ENCODE measurements at places on chromosomes 3 and 15.

GRCh38 chr15:90561344-90562244 is 31.9 kb downstream of the CRTC3 start:
- DNase-seq, result peak; percentile 77

- peak; percentile 71 for DNase-seq
Observed at GRCh38 chr3:32143849-32144757, 37.7 kb downstream of the GPD1L start.

GRCh38 chr3:44762170-44762677 is 630 bp downstream of the KIF15 start:
- DNase-seq, result no peak

DNA sequence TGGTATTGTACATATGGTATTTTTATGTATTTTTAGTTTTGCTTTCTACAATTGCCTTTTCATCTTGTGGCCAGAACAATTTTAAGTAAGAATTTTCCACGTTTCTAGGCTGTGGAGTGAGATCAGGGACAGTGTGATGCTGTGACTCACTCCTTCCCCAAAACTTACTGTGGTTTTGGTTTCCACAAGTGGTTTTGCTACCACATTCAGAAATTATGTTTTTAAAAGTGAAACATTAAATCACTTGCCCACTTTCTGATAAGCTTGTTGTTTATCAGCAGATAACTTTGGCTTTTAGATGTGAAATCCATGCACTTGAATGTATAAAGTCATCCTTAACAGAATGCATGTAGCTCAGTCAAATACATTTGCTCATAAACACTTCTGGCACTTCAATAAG is 192.2 kb upstream of the THRB start:
- DNase-seq, result no peak

GRCh38 chr3:154872074-154872473 is 208.0 kb upstream of the MME start:
- no peak for DNase-seq

GRCh38 chr3:80232760-80233159 is 465.0 kb upstream of the ROBO1 start:
- no peak for DNase-seq

DNA sequence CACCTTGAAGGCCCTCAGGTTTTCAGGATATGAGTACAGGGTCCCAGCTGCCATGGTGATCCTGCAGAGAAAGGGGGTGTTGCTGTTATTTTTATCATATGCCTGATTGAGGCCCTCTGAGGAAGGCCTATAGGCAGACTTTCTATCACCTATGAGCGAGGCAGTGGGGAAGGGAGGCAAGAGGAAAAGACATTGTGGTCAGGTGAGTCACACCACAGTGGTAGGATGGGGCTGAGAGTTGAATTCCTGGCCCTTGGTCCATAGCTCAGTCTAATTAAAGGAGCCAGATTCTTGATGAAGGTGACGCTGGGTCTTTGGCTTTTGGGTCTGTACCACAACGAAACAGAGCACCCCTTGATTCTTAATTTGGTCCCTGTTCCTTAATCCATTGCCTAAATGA is 72.7 kb downstream of the ZNF621 start:
- DNase-seq, result no peak

- DNase-seq, result no peak
Observed at GRCh38 chr3:55044486-55044885, 116.6 kb upstream of the LRTM1 start.

GRCh38 chr3:152857082-152857481 is 22.2 kb downstream of the P2RY1 start:
- DNase-seq, result no peak

DNA sequence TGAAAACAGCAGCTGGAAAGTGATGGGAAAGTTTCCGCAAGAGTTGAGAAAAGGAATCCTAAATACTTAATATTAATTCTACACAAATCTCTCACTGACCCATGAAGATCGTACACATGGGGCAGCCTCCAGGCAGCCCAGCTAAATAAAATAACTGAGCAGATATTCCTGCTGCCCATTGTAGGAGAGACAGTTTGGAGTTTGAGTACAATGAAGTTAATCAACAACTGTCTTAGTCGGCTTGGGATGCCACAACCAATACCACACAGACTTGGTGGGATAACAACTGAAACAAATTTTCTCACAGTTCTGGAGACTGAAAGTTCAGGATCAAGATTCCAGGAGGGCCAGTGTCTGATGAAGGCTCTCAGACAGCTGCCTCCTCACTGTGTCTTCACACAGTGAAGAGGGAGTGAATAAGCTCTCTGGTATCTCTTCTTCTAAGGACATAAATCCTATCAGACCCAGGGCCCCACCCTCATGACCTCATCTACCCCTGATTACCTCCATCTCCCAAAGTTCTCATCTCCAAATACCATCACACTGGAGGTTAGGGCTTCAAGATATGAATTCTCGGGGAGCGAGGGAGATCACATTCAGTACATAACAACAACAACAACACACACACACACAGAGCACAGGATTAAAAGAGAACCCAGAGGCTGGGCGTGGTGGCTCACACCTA is 9.7 kb downstream of the TRPM7 start:
- no peak for DNase-seq

GRCh38 chr3:140078343-140078742 is 143.4 kb downstream of the CLSTN2 start:
- no peak for DNase-seq

GRCh38 chr3:109532257-109533216 is 195.2 kb upstream of the DPPA4 start:
- DNase-seq, result peak; percentile 55

DNA sequence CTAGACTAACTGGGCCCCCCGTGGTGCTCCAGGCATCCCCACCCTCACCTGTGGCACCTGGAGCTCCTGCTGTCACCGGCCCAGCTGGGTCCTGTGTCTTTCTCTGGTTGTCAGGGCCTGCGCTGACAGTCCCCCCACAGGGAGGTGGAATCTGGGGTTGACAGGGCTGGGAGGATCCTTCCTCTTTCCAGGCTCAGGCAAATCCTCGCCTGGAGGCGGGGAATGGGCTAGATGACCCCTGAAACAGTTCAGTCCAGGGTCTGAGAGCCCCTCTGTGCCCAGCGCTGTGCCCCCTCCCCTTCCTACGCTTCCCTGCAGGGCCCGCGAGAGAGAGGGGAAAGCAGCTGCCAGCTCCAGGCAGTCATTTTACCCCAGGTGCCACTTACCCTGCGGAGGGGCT is 50.1 kb upstream of the MCF2L2 start:
- DNase-seq, result no peak

- DNase-seq, result no peak
Observed at GRCh38 chr3:140166861-140167599, 232.0 kb downstream of the CLSTN2 start.

DNA sequence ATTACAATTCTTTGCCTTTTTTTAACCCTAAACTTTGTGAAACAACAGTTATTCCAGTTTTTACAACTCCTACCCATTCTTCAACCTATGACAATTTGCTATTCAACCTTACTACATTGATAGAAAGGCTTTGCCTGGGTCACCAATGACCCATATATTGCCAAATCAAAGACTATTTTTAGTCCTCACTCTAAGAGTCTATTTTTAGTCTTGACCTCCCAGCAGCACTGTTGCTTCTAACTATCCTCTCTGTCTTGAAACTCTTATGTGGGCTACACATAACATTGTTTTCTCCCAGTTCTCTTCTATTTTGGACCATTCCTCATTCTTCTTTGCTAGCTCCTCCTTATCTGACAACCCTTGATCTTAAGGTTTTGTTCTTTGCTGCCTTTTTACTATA is 71.4 kb downstream of the C3orf80 start:
- no peak for DNase-seq

DNA sequence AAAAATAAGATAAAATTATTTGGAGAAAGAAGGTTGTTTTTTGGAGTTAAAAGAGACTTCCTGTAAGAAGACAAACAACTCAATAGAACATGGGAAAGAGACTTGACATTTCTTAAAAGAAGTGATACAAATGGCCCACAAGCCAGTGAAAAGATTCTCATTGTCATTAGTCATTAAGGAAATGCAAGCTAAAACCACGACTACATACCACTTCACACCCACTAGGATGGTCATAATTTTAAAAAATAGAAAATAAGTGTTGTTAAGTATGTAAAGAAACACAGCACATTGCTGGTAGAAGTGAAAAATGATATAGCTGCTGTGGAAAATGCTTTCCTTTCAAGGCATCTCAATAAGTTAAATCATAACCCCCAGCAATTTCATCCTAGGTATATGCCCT is 44.4 kb upstream of the GK5 start:
- DNase-seq, result peak; percentile 22

- no peak for DNase-seq
Observed at GRCh38 chr15:50815958-50816590, 50.6 kb upstream of the SPPL2A start.

DNA sequence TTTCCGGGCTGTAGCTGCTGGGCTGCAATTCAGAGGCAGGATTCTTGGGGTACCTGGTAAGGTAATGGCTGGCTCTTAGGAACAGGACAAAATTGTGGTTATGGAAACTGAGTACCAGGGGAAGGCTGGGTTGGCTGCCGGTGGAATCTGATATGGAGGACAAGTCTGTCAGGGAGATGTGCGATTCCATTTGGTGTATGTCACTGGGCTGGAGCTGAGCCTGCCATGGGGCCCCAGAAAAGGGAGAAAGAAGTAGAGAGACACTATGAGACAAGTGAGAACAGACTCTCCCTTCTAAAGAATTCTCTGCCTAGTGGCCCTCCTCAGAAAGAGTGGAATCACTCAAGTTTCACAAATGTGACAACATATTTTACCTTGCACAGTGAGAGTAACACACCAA is 368.2 kb upstream of the ROPN1 start:
- no peak for DNase-seq

GRCh38 chr15:83650831-83651230 is 3.1 kb upstream of the ADAMTSL3 start:
- DNase-seq, result no peak

- DNase-seq, result no peak
Observed at GRCh38 chr3:138848696-138849095, 14.0 kb upstream of the PIK3CB start.

DNA sequence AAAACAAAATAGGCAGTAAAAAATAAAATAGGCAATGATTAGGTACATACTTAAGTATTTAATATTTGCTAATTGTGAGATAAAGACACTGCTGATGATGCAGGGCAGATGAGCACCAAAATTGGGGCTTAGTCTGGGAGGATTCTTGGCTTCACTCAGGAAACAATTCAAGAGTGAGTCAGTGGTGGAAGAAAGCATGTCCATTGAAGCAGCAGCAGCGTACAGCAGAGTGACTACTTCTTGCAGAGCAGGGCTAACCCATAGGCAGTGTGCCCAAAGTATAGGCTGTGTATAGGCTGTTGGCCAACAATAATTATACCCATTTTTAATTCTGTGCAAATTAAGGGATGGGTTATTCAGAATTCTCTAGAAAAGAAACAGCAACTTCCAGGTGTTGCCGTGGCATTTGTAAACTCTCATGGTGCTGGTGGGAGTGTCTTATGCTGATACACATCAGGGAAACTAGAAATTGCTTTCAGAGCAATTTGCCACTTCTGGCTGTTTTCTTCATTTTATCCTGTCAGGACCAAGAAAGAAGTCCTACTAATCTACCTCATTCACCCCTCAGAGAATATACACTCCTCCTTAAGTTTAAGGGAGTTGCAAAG is 317.3 kb upstream of the NAALADL2 start:
- DNase-seq, result no peak

DNA sequence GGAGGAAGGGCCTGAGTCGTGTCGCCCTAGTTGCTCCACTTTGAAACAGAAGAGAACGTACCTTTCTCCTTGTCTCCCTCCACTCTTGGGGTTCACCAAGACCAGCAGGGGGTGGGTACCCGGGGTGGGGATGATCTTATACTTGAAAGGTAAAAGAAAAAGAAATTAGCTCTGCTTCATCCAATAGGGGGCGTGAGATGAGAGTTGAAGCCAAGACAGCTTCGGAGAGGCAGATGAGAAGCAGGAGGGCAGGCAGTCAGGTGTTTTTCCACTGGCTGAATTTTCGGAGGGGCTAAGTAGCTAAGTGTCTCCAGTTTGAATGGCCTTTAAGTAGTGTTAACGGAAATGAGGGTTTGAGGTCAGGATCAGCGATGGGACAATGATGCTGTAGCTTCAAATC is 100.4 kb downstream of the DGKG start:
- DNase-seq, result no peak

DNA sequence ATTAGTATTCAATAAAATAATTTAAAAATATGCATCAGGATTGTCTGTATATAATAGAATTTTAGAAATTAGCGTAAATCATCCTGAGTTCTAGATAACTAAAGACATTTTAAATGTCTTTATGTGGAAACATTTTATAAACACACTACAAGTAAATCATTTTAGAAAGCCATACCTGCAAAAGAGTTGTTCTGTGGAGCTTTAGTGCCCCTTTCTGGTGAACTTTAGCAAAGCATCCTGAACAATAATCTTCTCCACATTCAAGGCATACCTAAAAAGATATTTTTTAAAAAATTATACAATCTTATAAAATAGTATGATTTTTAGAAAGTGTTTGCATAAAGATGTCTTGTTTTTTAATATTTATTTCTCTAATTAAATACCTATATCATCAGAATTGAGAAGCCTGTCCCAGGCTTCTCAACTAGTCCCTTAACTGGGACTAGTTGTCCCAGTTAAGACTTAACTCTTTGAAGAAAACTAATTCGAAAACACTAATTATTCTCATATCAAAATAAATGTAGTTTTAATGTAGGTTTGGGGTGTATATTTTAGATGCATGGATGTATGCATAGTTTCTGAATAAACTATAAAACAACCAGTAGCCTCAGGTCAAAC is 29.7 kb downstream of the ZBBX start:
- no peak for DNase-seq

GRCh38 chr3:25297667-25298585 is 130.1 kb upstream of the RARB start:
- no peak for DNase-seq

- DNase-seq, result no peak
Observed at GRCh38 chr15:56454836-56455235, 10.1 kb downstream of the MNS1 start.

DNA sequence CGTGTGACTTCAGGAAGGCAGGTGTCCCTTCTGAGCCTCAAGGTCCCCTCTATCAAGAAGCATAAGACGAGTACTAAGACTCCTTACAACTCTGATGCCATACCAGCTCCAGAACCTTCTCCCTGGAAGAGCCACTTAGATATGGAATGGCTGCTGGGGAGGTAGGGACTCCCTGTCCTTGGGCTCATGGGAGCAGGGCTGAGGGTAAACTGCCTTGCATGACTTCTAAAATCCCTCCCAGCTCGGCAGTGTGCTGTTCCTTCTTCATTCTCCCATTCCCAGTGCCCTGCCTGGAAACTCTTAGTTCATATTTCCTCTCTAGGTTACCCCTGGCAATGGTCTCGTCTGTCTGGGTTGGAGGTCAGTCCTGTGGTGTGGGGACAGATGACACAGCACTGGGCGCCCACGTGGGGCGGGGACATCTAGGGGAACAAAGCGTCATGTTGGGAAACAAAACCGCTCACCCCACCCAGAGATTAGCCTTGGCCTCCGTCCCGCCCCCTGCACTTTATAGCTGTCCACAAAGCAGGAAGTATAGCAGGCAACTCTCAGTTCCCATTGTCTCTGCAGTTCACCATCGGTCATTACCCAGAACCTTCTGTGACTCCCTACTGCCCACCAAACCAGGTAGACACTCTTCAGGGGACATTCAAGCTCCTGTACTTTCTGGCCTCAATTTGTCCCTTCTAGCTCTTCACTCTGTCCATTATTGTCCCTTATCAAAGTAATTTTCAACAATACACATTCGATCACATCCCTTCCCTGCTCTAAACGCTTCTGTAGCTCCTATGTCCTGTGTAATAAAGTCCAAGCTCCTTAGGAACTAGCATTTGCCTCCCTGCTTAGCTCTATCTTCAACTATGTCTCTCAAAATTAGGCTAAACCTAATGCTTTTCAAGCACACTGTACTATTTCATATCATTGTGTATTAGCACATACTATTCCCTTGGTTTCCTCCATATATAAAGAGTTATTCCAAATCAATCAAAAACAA is 73.8 kb downstream of the IQSEC1 start:
- DNase-seq, result peak; percentile 48
